ENCODE measurements at places on chromosomes 2 and 18.

DNA sequence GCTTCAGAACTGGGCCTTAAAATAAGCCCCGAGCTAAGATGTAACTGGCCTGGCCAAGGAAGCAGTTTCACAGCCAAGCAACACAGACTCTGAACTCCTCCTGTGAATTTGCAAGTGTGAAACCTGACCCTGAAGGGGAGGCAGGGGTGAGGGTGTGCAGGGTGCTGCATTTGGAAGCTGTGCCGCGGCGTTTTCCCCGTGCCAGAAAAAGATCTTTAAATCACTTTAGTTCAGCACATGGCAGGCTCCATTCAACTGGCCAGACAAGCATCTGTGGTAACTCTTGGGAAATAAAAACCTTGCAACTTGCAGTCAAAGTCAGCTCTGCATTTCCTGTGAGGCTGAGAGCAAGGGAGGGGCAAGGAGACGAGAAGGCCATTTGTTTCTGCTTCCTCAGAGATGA lies 209.3 kb upstream of the SOX11 start:
- DNase-seq = no peak

DNA sequence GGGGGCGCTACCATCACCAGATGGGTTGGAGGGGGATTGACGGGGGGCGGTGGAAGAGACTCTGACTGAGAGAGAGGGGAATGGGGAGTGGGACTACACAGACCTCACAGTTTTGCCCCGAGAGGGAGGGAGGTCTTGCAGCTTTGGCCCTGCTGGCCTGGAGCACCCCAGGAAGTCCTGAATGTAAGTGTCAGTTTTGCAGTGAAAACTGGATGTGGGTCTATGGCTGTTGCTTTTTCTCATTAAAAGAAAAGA lies 2.4 kb downstream of the TCF7L1 start:
- no peak for DNase-seq

DNA sequence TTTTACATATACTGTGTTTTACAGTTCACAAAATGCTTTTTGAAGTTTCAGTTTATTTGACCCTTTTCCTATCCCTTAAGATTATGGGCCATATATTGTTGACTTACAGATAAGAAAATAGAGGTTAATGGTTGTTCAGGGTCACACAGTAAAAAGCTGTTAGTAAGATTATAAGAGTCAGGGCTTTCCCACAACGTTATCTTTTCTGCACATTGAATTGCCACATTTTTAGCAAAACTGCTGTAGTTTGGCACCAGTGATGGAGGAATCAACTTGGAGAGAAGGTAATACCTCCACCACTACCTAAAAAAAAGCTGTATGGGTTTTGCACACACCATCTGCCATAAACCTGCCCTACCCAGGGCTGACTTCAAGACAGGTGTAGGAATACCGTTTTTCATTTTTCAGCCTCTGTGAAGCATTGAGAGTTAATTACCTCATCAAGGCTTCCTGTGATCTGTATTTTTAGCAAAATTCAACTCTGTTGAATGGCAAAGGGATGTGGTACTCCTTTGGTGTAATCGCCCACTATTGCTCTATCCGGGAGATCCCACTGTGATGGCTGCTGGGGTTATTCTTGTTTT lies 5.0 kb downstream of the SOWAHC start:
- no peak for DNase-seq

- no peak for DNase-seq
Observed at GRCh38 chr2:96145848-96146152, 560 bp upstream of the DUSP2 start.

GRCh38 chr2:240963065-240963867 lies 35.2 kb upstream of the SNED1 start:
- DNase-seq = no peak

DNA sequence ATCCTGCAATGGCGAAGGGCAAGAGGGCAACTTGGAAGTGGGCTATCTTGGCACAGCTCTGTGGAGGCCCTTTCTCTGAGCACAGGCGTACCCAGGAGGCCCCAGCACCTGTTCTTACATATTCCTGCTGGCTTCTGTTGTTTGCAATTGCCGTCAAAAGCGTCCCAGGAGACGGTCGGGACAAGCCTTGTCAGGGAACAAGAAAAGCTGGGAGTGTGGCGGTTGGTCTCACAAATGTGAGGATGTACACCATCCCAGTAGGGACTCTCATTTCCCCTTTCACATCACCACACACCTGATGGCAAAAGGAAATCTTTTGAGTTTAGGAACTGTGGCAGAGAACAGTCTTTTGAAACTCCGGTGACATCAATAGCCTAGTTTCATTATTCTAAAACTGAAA lies 94.7 kb upstream of the EFEMP1 start:
- DNase-seq = no peak

GRCh38 chr18:58862851-58863538 lies 1.7 kb upstream of the ZNF532 start:
- DNase-seq = peak; percentile 58

DNA sequence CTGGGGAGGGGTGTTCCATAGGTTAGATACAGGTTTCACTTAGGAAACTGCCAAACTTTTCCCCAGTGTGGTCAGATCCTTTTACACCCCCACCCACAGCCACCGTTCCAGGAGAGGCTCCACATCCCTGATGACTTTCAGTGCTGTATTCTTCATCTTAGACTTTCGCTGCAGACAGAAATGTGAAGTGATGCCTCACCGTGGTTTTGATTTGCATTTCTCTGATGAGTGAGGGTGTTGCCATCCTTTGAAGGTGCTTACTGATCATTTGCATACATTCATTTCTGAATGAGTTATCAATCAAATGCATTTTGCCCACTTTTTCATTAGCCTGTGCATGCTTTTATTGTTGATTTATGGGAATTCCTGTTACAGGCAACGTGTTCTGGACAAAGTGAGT lies 14.9 kb downstream of the COPS9 start:
- no peak for DNase-seq

GRCh38 chr2:45028276-45028675 lies 19.0 kb upstream of the SIX2 start:
- no peak for DNase-seq

DNA sequence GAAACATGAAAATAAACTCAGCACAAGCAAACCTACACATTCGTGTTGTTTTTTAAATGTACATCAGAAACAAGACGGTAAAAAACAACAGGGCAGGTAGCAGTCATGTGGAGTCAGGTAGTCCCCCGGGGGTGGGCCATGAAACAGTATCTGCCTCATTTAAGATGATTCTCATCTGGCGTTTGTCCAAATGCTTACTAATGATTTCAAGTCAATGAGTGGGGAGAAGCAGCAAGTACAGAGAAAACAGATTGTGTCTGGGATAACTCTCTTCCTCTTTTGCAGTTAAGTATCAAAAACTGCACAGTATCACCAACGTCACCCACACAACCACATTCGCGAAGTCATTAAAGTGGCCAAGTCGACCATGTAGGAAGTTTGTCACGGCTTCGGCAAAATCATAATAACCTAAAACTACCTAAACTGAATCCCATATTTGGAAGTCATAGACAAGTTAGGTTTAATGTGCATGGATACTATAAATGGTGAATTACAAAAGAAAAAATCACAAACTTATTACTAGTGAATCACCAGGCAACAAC lies 1.3 kb downstream of the LAPTM4A start:
- DNase-seq = no peak

- no peak for DNase-seq
Observed at GRCh38 chr18:49340446-49340845, 120.0 kb downstream of the DYM start.

- no peak for DNase-seq
Observed at GRCh38 chr18:56461151-56461550, 177.2 kb downstream of the TXNL1 start.

DNA sequence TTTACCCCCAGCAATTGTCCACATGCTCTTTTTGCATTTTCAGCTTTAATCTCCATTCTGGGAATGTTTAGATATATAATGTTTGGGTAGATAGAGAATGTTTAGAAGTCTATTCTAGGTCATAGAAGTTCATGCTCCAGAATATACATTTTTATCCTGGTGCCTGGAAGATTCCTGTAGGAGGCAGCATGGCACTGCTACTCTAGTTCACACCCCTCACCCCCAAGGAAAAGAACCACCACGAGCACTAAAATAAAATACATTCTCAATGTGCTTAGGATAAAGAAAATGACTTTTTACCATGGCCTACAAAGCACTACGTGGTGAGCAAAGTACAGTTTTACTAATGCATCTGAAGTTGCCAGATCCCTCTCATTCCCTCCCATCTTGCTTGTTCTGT lies 53.8 kb downstream of the MYO1B start:
- DNase-seq = no peak

- peak; percentile 11 for DNase-seq
Observed at GRCh38 chr2:224646242-224646846, 61.2 kb upstream of the CUL3 start.

- DNase-seq = no peak
Observed at GRCh38 chr2:43387092-43388062, 161.0 kb upstream of the ZFP36L2 start.

GRCh38 chr2:68336192-68336591 lies 16.4 kb upstream of the CNRIP1 start:
- no peak for DNase-seq

DNA sequence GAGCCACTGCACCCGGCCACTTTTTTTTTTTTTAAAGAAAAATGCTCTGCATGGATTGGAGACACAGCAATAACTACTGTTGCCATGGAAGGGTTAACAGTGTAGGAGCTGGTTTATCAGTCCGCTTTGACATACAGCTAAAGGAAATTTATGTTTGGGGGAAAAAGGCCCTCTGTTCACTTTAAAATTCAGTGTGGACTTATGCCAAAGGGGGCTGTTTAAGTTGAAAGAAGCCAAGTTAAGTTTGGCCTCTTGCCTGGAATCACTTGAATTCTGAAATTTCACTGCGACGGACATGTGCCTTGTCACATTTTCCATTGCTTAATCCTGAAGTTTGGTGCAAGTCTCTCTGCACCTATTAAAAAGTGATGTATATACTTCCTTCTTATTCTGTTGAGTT lies 3.1 kb downstream of the KCNE4 start:
- DNase-seq = no peak

- DNase-seq = no peak
Observed at GRCh38 chr18:21597620-21598019, 2.9 kb downstream of the ESCO1 start.

DNA sequence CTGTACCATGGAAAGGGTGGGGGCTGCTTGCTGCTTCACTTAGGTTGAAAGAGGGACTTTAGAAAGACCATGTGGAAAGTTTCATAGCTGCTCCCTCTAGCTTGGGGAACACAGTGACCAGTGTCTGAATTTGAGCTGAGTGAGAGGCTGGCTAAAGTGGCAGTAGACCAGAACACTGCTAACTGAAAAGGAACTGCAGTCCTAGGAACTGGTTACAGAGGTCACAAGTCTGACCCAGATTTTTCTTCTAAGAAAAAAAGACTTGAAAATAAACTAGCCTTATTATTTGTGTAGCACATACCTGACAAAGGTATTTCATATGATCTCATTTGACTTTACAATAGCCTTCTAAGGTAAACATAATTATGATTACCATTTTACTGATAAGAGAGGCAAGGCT lies 153.6 kb downstream of the FSHR start:
- DNase-seq = no peak

- DNase-seq = no peak
Observed at GRCh38 chr18:72339976-72340375, 204.2 kb downstream of the CBLN2 start.

DNA sequence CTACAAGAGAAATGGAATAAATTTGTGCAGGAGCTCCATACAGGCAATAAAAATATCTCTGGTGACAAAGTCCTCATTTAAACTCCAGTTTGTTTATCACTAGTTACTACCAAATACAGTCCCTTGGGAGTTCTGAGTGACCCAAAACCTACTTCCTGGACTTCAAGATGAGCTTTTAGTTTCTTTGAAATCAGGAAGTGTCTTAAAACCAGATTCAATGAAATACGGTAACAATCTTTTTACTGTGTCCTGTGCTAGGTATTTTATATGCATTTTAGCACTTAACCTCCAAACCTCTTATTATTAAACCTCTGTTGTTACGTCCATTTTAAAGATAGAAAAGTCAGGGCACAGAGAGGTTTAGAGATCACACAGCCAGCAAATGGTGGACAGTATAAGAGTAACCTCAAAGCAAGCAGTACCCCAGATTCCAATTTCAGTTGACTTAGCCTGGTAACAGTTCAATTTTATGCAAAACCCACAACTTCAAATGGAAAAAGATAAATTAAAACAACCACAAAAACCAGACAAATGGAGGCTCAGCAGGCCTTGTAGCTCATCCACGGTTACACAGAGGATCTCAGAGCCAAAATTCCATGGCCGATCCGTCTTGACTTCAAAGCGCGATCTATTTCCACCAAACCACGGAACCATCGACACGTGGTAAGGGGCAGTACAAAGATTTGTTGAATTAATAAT lies 1.3 kb upstream of the KCMF1 start:
- no peak for DNase-seq

DNA sequence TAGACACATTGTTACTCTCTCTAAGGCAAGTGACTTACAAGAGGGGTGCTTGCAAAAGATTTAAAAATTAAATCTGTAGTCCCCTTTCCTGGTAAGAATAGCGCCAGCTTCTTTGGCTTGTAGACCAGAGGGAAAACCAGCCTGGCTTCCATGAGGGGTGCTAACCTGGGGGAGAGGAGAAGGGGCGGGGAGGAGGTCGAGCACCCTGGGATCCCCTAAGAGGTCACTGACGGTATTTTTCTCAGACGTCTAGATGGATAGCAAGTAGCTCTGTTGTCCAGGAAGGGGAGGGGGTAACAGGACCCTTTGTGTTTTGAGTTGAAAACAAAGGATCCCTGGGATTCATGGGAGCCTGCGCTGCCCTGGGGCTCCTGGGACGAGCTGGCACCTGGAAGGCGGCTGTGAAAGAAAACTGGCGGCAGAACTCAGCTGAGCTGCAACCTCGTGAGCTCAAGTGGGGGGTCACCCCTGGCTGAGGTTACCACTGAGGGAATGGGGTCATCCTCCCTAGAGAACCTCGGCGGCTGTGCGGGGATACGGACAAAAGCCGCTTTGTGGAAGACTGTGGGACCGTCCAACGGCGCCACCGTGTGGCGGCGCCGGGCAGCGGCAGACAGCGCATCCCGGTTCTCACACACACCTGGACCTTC lies 37.8 kb upstream of the MRPL19 start:
- peak; percentile 77 for DNase-seq

GRCh38 chr2:37090019-37090477 lies 5.7 kb downstream of the GPATCH11 start:
- DNase-seq = no peak

- DNase-seq = no peak
Observed at GRCh38 chr2:34831096-34831495, 1232.0 kb upstream of the FAM98A start.

GRCh38 chr2:83115155-83115554 lies 1343.9 kb downstream of the SUCLG1 start:
- DNase-seq = no peak

- DNase-seq = no peak
Observed at GRCh38 chr2:235831755-235832154, 336.4 kb downstream of the GBX2 start.

- no peak for DNase-seq
Observed at GRCh38 chr18:32122039-32122438, 30.4 kb downstream of the RNF138 start.

GRCh38 chr18:63465059-63465458 lies 11.7 kb upstream of the SERPINB5 start:
- no peak for DNase-seq

Data from cerebellar cortex (tissue), 1 donor.